ENCODE measurements at places on chromosomes 6 and 20. TPM values are rescaled to one million over a fixed set of nuclear protein-coding genes. Genes with fewer than 3 reads are reported as not detected.

Gene LIME1
- total RNA-seq, result 18.4 TPM

Gene NCOA5
- 19.3 TPM for total RNA-seq

Gene AGPAT1
- total RNA-seq, result 26.4 TPM

Gene ADGRF1
- total RNA-seq, result not detected

Gene CALHM5
- total RNA-seq, result 1.8 TPM

Gene RWDD2A
- total RNA-seq, result 1.8 TPM

Gene PRR18
- 0.63 TPM for total RNA-seq

Gene FAM184A
- 8.1 TPM for total RNA-seq

Gene MYT1
- total RNA-seq, result not detected

Gene RIMS1
- total RNA-seq, result 0.63 TPM

Gene SAPCD1
- total RNA-seq, result not detected

Gene VNN1
- total RNA-seq, result 7.6 TPM

Gene ZC2HC1B
- not detected for total RNA-seq

Gene RBPJL
- not detected for total RNA-seq

Gene SCAF8
- total RNA-seq, result 43.0 TPM

Gene CYP24A1
- not detected for total RNA-seq

Gene SPAG4
- 2.5 TPM for total RNA-seq

Gene CCM2L
- total RNA-seq, result 4.3 TPM

Gene MCM3
- total RNA-seq, result 43.0 TPM

Measured in omental fat pad (tissue), 4 donors.